ENCODE measurements at places on chromosomes 1 and 21.

GRCh38 chr1:107328087-107328486 is 187.2 kb downstream of the NTNG1 start:
- no peak for DNase-seq

DNA sequence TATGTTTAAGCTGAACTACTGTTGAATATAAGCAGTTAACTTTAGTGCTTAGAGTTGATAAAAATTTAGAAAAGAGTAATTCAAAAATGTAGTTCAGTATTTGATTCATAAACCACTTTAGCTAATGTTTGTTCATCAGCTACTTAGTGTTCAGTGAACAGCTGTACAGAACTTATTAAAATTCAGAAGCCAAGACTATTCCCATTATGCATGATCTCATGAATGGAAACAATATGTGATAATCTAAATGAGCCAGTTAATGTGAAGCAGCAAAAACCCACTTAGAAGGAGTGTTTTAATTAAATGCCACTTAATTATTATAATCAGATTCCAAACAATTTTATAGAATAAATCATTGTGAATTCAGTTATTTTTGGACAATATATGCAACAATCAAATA is 92.9 kb upstream of the NEGR1 start:
- no peak for DNase-seq

DNA sequence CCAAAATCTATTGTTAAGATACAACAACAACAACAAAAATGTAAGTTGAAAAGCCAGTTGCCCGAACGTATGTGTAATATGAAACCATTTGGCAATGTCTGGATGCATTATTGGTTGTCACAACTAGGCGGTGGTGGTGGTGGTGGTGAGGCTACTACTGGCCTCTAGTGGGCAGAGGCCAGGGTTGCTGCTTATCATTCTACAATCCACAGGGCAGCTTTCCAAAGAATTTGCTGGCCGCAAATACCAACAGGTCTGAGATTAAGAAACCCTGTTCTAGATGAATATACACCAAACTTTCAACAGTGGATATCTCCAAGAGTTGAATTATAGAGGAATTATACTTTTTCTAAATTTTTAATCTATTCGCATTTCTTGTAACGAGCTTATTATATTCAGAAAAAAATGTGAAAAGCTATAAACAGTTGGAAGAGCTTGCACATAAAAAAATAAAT is 26.8 kb upstream of the ZNF697 start:
- no peak for DNase-seq

DNA sequence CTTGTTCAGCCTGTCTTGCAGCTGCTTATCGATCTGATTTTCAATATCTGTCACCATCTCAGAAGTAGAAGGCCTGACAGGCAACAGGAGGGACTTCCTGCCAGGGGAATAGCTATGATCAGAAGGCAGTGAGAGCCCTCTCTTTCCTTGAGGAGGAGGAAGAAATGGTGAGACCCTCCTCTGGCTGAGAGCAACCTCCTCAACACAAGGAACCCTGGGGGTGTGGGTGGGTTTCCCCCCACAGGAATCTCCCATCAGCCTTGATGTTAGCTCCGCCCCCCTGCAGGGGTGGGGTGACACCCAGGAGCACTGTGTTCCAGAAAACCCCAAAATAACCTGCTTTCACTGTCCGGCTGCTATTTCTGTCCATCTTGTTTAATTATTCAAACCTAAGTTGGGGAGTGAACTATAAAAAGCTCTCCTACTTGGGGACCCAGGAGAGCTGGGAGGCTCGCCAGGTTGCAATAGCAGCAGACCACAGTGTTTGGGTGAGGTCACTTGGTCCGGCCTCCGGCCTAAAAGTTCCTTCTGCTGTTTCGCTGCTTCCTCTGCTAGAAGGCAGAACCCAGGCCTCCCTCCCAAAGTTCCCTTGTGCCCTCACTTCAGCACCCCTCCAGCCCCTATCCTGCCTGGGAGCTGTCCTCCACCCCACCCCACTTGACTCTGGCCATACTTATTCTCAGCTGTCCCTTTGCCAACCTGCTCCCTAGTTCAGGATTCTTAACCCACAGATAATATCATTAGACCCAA is 7.8 kb upstream of the MEF2D start:
- DNase-seq, result no peak
